ENCODE measurements at places on chromosomes 11 and 22.

- DNase-seq: peak; percentile 21
Observed at GRCh38 chr11:44955015-44955738, 4.5 kb upstream of the TP53I11 start.

- no peak for DNase-seq
Observed at GRCh38 chr22:35172442-35172841, 84.9 kb upstream of the HMGXB4 start.

- DNase-seq: peak; percentile 29
Observed at GRCh38 chr11:31870609-31871309, 59.6 kb upstream of the PAX6 start.

DNA sequence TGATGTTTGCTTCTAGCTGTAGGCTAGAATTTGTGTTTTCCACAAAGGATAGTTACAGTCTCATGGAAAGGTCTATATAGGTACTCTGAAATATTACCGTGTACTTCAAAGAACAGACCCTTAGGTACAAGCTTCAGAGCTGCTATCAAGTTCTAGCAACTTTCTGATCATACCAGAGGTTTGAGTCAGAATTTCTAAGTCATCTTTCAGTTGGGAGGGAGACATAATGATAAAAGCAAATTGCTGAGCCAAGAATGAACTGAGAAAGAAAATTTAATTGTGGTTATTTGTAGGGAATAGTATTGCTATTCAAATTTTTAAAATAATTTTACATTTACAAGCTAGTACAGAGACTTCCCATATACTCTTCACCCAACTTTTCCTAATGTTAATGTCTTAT, 19.9 kb upstream of the ME3 start:
- DNase-seq: no peak

GRCh38 chr11:94786264-94787126, 18.3 kb downstream of the AMOTL1 start:
- no peak for DNase-seq

DNA sequence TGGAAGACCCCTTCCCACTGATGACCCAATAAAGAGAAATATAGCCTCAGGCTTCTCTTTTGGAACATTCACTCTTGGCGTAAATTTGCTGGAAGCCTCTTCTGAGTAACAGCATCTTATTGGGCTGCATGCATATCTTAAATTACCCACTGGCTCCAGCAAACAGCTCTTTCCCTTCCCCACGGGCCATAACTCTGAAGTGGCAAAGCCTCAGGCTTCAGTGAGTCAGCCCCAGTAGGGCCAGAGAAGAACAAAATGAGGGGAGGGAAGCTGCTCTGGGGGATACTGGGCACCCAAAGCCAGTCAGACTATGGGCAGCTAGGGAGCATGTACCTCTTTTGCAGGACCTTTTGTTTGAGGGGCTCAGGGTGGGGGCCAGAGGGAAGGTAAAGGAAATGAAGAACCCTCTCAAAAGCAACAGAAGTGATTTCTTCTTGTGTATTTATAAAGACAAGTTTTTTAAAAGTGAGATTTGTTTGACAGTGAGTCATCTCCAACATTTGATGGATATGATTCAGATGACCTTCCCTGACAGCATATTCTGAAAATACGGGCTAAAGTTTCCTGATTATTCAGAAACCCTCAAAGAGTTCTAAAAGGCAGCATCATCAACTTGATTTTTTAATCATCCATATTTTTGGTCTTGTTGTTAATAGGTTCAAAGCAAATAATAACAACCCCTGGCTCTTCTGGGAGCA, 203.4 kb downstream of the KIF18A start:
- no peak for DNase-seq

GRCh38 chr22:35148866-35149548, 83.0 kb downstream of the ISX start:
- no peak for DNase-seq

- DNase-seq: peak; percentile 68
Observed at GRCh38 chr22:37431801-37432707, 4.8 kb upstream of the ELFN2 start.

DNA sequence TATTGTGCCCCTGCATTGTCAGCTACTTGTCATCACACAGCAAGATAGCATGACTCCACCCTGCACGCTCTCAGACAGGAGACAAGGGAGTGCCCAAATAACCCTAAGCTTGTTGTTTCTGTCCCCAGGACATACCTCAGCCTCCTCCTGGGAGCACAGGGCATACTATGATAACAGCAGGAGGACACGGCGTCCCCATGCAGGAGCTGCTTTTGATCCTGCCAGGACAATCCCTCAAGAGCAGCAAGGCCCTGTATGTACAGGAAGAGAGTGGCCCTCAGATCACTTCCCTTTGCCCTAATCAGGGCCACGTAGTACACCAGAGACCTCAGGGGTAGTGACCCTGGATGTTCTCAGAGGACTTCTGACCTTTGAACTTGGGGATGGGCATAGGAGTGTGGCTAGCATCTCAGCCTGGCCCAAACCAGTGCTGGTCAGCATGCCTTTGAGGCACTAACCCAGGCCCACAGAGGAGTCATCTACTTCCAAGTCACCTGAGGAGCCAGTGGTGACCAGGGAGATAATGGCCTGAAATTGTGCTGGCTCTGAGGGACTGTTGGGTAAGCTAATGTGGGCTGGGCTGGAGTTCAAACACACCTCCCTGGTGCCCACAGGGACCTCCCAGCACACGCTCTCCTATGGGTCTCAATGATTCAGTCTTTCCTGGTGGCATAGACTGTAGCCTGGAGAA, 9.2 kb downstream of the APOA4 start:
- no peak for DNase-seq

- no peak for DNase-seq
Observed at GRCh38 chr22:50444663-50445062, 30.2 kb downstream of the SBF1 start.

DNA sequence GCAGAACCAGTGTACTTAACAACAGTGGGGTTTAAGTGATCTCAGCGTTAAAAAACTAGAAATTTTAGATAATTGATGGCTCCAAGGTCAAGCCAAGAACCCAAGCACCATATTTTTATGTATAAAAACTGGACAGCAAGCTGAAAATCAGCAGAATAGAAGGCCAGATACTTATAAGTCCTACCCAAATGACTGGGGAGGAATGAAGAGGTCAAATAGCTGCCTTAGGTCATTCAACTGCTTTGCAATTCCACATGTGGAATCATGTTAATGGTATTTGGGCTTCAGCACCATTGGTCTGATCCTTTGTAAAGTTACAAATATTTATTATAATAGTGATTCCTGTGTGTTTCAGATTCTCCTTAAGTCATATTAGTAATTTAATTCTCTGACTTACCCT, 108.4 kb downstream of the FAT3 start:
- DNase-seq: no peak

DNA sequence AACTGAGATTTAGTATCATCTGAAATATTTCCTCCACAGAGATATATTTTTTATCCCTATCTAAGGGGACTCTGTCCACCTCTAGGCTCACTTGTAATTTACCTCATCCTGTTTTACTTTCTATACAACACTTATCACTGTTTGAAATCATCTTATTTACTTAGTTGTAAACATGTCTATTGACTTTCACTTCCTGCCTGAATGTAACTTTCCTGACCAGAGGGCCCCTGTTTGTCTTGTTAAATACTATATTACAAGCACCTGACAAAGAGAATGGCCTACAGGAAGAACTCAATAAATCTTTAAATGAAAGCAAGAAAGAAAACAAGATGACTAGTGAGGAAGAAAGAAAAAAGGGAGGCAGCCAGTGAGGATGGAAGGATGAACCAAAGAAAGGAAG, 1727.5 kb downstream of the LRRC4C start:
- DNase-seq: no peak

DNA sequence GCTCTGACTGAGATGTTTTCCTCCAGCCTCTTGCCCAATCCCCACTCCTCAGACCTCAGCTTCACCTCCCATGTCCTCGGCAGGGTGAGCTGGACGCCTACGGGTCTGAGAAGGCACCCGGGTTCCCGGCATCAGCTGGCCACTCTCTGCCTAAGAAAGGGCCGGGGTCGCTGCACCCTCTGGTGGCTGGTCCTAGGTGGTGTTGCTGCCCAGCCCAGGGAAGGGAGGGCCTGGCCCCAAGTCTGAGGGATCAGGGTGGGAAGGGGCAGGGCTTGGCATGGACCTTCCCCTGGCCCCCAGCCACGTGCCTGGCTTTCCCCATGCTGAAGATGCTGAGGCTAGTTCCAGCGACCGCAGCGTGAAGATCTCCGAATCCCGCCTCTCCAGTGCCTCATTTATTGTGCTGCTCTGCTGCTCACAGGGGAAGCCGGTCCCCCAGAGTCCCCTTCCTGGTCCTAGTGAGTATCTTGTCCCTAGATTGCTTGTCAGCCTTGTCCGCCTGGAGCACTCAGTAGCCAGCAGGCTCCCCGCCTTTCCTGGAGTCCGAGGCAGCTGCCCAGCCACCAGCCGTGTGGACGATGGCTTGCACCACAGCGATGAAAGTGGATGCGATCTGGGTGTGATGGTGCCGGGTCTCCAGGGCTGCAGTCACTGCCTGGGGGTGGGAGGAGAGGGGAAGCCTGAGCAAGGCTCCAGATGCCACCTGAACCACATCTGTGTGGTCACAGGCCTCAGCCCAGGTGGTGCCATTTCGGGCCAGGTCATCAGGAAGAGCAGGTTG, 2.9 kb upstream of the GGT5 start:
- DNase-seq: peak; percentile 69

GRCh38 chr22:48950151-48950915, 877.3 kb downstream of the BRD1 start:
- DNase-seq: no peak

- no peak for DNase-seq
Observed at GRCh38 chr11:79950172-79950571, 509.3 kb upstream of the TENM4 start.

- no peak for DNase-seq
Observed at GRCh38 chr11:106463154-106463553, 385.7 kb downstream of the AASDHPPT start.

DNA sequence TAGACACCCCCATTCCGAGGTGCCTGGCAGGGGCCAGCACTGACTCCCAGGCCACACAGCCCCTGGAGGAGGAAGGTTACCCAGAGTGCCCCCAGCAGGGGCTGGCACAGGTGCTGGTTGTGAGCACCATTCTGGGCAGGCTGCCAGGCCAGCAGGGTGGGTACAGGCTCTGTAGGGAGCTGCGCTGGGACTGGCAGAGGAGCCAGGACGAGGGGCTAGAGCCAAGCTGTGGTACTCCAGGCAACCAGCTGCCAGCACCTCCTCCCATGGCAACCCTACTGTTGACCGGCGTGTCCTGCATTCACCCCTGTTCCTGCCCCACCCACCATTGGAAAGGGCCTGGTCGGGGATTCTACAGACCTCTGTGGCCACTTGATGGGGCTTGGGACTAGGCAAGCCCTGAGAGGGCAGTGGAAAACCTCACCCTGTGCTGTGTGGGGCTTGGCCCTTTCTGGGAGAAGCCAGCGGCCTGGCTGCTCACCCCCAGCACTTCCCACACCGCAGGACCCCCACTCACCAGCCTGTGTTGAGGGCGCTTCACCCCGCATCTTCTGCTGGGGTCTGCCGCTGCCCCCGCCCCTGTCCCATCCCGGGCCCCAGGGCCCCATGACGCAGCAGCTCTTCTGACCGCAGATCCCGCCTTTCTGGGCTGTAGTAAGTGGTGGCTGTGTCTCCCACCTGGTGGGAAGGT, 1.9 kb downstream of the CLDN5 start:
- no peak for DNase-seq

- peak; percentile 89 for DNase-seq
Observed at GRCh38 chr11:66579017-66579606, 10.7 kb upstream of the CTSF start.

DNA sequence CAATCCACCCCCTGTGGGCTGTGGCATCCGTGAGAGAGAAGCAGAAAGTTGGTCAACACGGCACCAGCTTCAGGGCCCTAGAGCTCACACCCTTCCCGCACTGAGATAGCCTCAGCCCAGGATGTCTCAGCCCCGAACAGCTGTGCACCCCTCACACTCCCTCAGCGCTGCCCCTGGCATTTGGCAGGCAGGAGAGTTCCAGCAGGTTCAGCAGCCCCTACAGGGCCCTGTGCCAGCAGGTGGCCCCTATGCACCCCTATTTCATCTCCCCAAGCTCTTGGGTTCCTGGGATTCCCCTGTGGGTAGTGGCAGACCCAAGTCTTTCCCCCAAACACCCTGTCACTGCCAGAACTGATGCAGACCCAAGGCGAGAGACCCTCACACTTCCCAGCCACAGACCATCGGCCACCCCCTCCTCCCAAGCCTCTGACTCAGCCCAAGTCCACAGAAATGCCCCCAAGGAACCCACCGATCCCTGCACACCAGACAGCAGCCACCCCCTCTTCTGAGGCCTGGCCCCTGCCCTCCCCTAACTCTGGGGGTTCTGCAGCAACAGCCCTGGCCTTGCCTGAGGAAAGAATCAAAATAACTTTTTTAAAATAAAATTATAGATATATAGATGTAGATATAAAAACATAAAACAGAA, 183.6 kb downstream of the IGLL1 start:
- DNase-seq: no peak

GRCh38 chr22:30413745-30414524, 11.6 kb upstream of the MTFP1 start:
- DNase-seq: no peak

GRCh38 chr11:45391168-45391850, 105.2 kb upstream of the SYT13 start:
- no peak for DNase-seq

GRCh38 chr11:111527279-111527678, 12.7 kb downstream of the HOATZ start:
- DNase-seq: no peak

- no peak for DNase-seq
Observed at GRCh38 chr11:106017093-106017492, 4.9 kb downstream of the MSANTD4 start.

GRCh38 chr11:122758974-122759373, 79.3 kb upstream of the CRTAM start:
- peak; percentile 44 for DNase-seq

DNA sequence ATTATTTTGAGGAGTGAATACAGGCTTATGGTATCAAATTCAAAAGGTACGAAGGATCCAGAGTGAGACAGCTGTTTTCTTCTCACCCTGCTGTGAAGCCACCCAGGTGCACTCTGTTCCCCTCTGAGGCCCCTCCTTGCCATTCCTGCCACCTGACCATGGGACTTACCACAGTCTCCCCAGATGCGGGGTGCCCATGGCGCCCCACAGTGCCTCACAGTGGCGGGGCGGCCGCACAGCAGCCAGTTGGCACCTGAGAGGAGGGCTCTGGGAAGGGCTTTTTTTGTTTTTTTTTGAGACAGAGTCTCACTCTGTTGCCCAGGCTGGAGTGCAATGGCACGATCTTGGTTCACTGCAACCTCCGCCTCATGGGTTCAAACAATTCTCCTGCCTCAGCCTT, 151.7 kb downstream of the CEP164 start:
- peak; percentile 50 for DNase-seq

- DNase-seq: no peak
Observed at GRCh38 chr11:83713708-83714107, 427.5 kb upstream of the CCDC90B start.

DNA sequence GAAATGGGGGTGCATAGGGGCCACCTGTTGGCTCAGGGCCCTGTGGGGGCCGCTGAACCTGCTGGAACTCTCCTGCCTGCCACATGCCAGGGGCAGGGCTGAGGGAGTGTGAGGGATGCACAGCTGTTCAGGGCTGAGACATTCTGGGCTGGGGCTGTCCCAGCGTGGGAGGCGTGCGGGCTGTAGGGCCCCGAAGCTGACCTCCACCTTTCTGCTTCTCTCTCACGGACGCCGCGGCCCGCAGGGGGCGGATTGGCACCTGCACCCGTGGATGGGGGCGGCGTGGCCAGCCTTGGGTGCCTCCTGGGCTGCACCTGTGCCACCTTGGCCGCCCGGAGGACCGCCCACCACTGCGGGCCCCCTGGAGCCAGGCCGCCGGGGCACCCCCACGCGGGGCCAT, 4.1 kb downstream of the CCDC188 start:
- DNase-seq: no peak

Measured in activated CD4-positive, alpha-beta T cell treated with anti-CD3 and anti-CD28 coated beads for 48 hours (primary cell).